ENCODE measurements at places on chromosomes 2 and 18.

DNA sequence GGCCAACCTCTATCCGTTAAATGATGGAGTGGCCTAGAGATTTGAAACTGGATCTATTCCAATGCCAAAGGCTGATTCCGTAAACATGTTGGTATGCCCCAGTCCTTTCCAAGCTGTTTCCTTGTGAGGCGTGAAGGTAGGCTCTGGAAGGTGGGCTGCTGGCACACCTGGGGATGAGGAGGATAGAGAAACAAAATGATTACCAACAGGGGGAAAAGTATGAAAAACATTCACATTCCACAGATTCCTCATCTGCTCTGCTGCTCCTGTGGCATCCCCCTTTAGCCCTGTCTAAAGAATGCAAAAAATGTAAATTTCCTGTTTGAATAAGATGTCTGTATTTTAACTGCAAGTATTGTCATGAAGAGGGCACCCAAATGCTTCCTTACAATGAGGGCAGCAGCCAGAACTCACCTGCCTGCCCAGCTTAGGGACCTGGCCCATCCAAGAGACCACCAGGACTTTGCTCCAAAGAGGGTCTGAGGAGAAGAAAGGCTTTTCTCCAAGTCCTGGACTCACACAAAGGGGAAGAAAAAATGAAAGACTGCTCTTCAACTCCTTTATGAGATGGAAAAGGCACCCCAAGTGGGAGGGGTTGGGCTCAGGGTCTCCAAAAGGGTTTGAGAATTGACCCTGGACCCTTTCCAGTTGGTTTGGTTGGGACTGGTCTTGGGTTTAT, 132.3 kb upstream of the PELI1 start:
- no peak for DNase-seq

GRCh38 chr2:164847981-164848741, 6.5 kb upstream of the COBLL1 start:
- DNase-seq: no peak

GRCh38 chr2:25204190-25204838, 35.9 kb upstream of the POMC start:
- no peak for DNase-seq

DNA sequence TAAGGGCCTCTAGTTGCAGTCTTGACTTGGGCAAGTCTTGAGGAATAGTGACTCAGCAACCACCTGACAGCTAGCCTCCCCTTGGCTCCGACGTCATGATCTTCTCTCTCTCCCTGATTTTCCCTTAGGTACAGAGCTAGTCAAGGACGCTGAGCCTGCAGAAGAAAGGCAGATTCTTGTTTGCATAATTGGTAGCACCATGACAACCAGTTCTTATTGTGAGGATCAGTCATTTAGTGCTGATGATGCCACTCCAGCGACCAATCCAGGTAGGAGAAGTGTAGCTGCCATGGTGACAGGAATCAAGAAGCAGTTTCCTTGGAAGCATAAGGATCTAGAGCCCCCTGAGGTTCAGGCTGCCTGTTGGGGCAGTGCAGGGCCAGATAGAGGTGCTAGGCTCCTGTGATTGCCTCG, 2.8 kb upstream of the RESP18 start:
- DNase-seq: no peak

DNA sequence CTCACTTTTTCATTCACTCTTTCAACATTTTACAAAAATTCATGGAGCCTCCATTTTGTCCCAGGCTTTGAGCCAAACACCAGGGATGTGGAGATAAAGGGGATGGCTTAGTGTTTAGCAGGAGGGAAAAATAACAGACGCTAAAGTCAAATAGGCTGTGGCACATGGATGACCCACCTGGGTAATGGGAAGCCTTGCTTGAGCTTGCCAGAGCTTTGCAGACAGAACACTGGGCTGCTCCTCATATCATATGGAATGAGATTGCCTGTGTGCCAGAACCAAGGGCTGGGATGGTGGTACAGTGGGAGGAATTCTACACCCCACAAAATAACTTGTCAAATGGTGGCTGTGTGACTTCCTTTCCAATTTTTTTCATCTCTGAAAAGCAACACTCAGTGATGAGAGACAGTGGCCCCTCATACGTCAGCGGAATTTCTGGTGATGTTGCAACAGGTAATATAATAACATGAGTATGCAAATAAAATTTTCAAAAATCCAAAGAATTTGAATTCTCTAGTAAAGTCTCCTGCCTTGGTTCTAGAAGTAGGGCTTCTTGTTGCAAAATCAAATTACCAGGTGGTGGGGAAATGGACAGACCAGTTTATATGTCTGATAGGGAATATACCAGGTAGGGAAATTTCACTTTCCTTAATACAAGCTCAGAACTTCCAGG, 252.9 kb downstream of the CLIP4 start:
- no peak for DNase-seq
